Non-pigmented ciliary epithelial cell (primary cell): ENCODE measurements at places on chromosomes 2 and 18.

DNA sequence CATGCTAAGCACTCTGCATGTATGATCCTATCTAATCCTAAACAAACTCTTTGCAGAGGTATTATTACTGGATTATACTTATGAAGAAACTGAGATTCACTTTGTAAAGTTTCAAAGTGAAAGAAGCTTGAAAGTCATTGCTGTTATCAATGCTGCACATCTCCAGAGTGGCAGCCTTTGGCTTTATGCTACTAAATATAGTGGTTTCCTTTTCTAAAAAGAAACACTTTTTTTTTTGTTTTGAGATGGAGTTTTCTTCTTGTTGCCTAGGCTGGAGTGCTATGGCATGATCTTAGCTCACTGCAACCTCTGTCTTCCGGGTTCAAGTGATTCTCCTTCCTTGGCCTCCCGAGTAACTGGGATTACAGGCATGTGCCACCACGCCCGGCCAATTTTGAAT lies 114.9 kb upstream of the RAB27B start:
- DNase-seq: no peak

- DNase-seq: no peak
These were observed 177.1 kb upstream of the KLHL29 start for GRCh38 chr2:23207871-23208270.

GRCh38 chr2:226307487-226308322 lies 491.9 kb downstream of the IRS1 start:
- DNase-seq: no peak

GRCh38 chr2:38523728-38524437 lies 78.8 kb downstream of the HNRNPLL start:
- DNase-seq: no peak

GRCh38 chr2:42021464-42021863 lies 26.4 kb upstream of the PKDCC start:
- DNase-seq: peak; percentile 26

DNA sequence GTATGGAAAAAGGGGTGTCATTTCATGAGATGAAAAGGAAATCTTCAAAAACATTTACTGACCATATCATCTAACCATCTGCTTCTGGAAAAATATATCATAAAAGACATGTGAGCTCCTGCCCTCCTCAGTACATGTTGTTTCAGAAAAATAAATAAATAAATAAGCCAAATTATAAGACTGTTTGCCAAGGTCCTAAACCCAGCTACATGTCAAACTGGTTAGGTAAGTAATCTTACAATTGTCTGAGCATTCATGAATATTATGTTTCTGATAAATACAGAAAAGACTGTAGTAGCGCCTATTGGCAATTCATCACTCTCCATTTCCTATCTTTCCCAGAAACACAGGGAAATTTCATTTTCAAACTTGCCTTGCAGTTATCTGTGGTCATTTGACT lies 138.9 kb upstream of the SETBP1 start:
- no peak for DNase-seq

GRCh38 chr2:40284797-40285196 lies 167.1 kb downstream of the SLC8A1 start:
- no peak for DNase-seq

DNA sequence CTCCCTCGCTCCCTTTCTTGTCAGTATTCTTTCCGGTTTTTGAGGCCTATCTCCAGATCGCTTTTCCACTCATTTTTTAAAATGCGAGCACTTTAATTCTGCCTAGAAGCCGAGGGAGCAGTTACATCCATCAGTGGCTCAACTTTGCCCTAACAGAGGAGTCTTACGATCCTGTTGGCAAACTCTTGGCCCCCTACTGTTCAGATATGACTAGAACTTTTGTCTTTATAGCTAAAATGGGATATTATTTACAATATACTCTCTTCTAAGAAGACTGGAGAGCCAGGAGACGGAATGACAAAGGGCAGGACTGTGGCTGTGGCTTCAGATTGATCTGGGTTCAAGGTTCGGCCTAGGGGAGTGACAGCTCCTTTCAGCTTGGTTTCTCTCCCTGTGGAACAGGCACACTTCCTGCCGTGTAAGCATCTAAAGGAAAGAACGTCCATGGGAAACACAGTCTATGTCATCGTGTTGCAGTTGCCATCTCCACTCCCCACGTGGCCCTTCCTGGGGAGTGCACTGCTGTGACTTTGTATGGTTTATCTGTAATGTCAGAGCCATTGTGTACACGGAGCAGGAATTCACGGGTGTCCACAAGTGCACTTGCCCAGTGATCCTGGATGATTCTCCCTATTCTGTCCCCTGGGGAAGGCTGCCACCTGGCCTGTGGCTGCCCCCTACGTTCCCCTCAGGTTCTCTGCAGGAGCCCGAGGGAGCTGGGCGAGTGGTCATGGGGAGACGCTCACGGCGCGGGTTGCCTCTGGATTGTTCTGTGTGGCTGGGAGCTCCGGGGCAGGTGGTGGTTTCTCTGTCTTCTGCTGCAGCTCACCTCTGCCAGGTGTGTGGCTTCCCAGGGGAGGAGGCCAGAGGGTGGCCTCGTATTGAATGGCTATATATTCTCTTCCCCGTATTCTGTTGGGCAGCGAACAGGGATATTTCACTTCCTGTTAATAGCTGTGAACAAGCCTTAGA lies 222.0 kb downstream of the LDLRAD4 start:
- no peak for DNase-seq

DNA sequence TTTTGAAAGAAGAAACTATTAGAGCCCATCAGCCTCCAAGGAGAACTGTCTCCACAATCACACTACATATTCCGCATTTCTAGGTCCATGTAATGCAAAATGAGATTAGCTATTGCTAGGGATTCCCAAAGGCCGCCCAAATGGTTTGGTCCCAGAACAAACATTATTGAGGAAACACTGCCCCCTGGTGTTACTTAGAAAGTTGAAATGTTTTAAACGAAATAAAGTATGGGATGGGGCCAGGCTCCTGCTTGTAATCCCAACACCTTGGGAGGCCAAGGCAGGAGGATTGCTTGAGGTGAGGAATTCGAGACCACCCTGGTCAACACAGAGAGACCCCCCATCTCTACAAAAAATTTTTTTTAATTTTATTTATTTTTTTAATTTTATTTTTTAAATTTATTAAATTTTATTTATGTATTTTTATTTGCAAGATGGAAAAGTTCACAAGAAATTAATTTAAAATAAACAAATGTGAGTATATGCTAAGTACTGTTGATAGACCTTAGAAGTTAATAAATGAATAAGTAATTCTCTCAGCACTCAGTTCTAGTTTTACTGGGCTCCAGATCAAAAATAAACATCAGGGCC lies 5.5 kb downstream of the NHEJ1 start:
- no peak for DNase-seq

DNA sequence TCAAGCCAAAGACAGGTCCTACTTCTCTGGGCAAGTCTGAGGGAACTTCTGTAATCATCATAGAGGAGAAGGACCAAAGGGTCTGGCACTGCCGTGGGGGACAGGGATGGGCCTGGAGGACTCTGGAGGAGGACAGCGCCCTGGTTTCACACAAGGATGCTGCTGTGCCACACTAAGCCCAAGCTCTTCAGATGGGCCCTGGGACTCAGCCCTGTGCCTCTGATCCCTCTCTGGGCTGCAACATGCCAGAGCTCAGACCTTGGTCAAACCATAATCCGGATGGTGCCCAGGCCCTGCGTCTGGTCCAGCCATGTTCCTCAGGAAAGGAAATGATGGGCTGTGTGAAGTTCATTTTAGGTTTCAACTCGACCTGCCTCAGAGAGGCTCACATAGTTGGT lies 222.0 kb upstream of the COPS8 start:
- no peak for DNase-seq

DNA sequence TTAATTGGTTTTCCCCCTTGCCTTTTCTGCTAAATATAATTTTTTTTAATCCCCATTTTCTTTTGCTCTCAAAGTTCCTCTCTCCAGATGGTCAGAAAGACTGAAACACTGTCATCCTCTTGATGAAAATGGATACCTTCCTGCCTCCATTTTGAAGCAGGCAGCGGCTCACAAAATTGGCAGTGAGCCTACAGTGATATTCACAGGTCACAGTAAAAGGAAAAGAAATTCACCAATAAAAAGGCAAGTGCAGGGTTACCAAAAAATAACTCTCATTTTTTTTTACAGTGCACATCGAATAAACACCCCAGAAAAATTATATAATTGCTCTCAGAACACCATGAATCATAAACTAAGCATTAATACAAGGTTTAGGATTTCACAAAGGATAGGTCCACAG lies 307.5 kb downstream of the TCF4 start:
- DNase-seq: no peak

GRCh38 chr2:143482316-143482715 lies 353.1 kb downstream of the ARHGAP15 start:
- DNase-seq: peak; percentile 19

- no peak for DNase-seq
These were observed 49.4 kb downstream of the POLE4 start for GRCh38 chr2:75007819-75008218.

DNA sequence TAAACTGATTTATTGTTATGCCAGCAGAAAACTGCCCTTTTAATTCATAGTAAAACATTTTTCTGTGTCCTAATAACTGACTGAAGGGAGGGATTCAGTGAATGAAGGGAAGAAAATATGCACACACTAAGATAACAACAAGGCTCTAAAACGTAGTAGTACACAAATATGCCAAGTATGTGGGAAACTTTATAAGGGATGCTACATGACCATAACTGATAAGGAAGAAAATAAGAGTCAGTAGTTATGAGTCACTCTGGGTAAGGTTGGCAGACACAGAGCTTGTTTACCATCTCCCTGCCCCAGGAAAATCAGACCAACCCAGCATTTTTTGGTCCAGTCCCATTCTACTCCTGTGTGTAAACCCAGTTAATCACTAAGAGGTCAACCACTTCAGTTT lies 124.2 kb downstream of the RPRM start:
- DNase-seq: peak; percentile 26

DNA sequence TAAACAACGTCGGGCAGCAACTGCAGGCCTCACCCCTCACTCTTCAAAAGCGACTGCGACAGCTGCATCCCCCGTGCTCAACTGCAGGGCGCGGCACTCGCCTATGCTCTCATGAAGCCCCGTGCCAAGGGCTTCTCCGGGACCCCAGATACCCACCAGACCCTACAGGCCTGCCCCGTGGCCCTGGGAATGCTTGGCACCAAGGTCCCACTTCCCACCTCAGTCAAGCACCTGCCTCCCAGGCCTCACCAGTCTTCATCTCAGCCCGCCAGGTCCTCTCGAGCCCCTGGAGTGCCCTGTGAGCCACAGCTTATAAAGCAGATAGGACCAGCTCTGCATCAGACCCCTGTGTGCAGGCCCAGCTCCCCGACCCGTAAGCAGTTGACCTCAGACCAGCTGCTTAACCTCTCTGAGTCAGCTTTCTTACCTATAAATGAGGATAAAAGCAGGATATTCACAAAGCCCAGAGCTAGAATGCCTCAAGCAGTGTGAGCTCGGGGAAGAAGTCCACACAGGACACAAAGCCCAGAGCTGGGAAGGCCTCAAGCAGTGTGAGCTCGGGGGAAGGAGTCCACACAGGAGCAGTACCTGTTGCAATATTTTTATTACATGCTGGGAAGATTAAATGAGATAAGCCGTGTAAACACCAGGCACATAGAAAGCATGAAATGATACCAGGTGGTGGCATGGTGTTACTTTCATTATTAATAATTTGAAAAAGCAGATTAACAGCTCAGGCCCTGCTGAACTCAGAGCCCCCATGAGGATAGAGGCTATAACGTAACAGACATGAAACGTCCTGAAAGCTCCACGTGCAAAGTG lies 96.9 kb downstream of the HDAC4 start:
- no peak for DNase-seq

DNA sequence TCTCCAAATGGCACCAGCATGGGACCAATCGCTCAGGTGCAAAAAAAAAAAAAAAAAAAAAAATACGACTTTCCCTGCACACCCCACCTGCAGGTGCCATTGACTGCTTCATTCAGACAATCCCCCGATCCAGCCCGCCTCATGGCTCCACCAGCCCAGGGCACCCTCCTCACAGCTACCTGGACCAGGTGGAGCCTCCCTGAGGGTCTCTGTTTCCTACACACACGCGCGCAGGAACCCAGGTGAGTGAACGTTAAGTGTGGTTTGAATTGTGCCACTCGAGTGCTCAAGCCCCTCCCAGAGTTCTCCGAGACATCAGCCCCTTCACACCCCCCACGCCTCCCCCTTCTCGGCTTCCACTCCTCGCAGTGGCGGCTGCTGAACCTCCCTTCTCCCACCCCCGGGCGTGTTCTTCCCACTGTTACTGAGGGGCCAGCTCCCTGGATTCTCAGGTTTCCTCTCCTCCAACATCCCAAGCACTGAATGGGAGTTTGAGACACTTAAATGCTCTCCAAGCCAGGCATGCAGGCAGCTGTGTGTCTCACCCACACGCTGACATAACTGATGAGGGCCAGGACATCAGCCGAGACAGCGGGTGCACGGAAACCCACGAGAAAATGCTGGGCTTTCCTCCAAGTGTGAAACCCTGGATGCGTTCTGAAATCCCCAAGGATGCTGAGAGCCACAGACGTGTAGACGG lies 88.8 kb upstream of the SNTG2 start:
- DNase-seq: no peak

GRCh38 chr18:62224229-62224628 lies 37.2 kb downstream of the RELCH start:
- no peak for DNase-seq

GRCh38 chr2:105777031-105777482 lies 32.3 kb downstream of the NCK2 start:
- no peak for DNase-seq

DNA sequence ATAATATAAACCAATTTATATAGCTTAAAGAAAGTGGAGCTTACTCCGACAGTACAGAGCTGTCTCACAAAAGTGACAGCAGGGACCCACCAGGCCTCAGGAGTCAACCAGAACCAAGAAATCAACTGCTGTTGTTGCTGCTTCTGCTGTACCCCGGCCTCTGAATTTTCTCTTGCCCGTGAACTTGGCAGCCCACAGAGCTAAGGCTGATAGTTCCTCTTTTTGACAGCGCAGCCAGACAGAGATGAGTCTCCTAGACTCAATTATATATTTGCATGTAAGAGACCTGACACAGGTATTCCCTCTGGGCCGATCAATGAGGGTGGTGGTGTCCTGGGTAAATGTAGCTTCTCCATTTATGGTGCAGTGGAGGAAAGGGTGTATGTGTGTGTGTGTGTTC lies 109.4 kb downstream of the KCTD1 start:
- no peak for DNase-seq

- DNase-seq: no peak
These were observed 17.3 kb upstream of the NEUROD1 start for GRCh38 chr2:181697571-181697970.

DNA sequence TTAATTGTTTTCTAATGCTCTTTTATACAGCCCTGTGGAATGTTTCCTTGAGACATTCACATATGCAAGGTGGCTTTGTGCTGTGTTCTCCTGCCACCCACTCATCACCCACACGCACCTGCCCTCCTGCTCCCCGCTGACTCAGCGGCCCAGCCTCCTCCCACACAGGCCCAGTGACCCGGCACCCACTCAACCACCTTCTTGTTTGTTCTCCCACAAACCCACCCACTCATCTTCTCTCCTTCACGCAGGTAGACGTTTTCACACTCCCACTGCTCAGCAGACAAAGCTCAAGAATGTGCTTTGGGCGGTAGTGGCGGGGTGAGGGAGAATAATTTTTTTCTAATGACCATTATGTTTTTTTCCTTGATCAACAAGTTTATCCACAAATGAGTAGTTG lies 28.6 kb upstream of the NEMP2 start:
- no peak for DNase-seq

GRCh38 chr18:75016025-75016717 lies 192.8 kb downstream of the PTGR3 start:
- no peak for DNase-seq

GRCh38 chr2:206443735-206444527 lies 599 bp downstream of the ADAM23 start:
- DNase-seq: no peak

- no peak for DNase-seq
These were observed 449.3 kb upstream of the SPHKAP start for GRCh38 chr2:228630786-228631185.
